ENCODE measurements at places on chromosomes 7 and 10.

DNA sequence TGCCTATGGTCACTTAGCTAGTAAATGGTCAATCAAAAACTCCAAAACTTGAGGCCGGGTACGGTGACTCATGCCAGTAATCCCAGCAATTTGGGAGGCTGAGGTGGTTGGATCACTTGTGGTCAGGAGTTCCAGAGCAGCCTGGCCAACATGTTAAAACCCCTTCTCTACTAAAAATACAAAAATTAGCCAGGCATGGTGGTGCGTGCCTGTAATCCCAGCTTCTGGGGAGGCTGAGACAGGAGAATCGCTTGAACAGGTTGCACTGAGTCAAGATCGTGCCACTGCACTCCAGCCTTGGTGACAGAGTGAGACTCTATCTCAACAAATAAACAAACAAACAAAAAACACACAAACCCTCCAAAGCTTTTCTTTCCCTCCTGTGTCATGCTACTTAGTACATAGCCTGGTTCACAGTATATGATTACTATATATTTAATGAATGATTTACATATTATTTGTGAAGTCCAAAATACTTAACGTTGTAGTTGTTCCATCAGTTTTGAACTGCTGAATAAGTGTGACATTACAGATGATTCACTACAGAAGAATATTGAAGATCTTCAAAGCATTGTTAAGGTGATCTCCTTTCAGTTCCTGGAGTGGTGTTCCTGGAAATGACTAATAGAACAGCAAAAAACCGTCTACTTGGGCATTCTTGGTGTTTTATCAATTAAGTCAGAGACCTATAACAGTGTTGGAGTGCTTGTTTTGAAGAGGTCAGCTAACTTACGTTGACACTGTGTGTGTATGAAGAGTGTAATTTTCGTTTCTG, 72.9 kb downstream of the ADK start:
- ATAC-seq = no peak

DNA sequence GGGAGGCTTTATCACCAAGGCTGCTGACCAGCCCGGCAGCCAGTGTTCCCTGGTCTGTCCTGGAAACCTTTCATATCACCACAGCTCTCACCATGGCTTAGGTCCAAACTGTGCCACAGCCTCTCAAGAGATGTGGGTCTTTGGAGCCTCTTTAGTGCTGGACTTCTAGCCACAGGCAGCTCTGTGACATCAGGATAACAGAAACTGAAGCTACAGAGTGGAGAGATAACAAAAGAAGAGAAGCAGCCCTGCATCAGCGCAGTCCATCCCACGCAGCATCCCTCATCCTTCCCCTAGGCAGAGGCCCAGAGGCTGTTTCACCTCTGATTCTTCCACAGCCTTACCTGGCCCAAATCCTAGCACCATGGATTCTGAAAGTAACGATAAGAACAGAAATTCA, 187.9 kb upstream of the KMT2E start:
- no peak for ATAC-seq

GRCh38 chr10:111872591-111872990, 311.0 kb downstream of the GPAM start:
- no peak for ATAC-seq

DNA sequence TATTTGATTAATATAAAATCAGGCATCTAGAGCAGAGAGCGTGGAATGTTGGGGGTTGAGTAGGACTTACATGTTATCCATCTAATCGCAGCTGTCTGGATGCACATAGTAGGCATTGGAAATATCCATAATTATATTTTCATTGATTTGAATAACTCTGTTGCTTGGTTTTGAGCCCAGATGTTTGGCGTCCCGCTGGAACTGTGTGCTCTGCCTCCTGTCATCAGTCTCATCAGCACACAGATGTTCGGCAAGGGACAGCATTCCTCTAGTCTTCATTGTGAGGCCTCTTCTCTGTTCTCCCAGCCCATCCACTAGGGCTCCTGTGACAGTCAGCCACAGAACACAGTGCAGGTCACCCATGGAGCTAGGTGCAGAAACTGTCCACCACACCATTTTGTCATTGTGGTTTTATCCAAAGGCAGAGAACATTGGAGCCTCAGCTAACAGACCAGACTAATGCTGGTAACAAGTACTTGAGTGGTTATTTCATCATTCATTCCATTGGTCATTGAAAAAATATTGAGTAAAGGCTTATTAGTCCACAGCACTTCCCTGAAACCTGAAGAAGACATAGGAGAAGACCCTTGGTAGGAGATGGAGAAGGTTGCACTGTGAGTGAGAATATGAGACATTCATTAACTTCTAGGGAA, 927.4 kb downstream of the LRMDA start:
- ATAC-seq = no peak

- no peak for ATAC-seq
Observed at GRCh38 chr7:26989897-26990670, 105.7 kb downstream of the HOXA1 start.

DNA sequence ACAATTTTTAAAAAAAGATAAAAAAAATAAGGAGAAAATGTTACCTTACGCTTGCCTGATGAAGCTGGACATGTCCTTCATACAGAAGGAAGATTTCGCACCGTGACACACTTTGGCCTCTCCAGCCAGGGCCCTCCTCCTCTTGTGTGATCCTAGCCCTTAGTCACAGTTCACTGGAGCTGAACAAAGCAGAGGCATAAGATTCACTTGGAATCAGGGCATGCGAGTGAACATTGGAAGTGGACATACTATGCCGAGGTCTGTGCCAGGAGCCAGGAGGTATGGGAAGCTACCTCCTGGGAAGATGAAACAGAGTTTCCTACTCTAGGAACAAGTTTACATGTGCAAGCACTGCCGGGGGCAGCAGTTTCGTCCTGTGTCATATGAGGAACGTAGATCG, 91.5 kb downstream of the XPNPEP1 start:
- no peak for ATAC-seq

GRCh38 chr7:116802144-116802745, 60.1 kb upstream of the CAPZA2 start:
- ATAC-seq = peak; percentile 23

DNA sequence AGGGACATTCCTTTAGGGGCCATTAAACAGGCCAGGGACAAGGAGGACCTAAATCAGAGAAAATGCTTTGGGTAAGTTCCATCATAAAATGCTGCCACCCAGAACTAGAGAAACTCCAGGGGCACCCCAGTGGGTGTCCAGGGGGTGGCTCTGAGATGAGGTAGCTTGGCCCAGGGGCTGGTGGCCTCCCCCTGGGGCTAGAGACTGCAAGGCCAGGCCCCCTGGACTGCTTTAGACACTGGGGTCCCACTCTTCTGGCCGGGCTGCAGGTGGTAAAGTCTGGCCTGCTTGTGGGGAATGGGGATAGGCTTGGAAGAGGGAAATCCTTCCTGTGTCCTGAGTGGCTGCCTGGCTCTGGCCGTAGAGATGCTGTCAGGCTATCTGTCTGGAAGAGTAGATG, 169.6 kb upstream of the PODXL start:
- ATAC-seq = no peak

DNA sequence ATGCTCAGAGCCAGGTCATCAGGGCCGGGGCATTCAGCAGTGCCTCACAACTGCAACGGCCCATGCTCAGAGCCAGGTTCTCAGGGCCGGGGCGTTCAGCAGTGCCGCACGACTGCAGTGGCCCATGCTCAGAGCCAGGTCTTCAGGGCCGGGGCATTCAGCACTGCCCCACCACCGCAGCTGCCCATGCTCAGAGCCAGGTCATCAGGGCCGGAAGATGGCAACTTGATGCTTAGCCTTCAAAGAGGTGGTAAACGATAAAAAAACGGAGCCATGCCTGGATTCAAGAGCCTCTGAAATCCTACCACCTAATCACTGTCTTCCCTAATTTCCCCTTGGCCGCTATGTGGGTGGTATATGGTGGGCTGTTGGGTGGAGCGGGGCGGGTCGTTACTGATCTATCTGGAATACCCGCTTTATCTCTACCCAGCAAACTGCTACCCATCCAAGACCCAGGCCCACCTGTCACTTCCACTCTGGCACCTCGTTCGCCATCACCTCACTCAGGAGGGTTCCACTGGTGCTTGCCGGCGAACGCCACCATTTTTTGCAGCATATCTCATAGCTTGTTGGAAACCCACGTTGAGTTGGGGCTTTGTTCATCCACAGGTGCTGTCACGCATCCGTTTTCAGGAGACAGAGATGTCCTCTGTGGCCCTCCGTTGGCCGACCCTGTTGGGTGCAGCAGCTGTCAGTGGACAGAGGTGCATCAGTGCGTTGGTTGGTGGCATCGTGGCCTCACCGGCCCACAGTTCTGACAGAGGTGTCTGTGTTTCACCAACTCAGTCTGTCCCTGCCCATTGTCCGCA, 221.1 kb downstream of the EBF3 start:
- no peak for ATAC-seq

DNA sequence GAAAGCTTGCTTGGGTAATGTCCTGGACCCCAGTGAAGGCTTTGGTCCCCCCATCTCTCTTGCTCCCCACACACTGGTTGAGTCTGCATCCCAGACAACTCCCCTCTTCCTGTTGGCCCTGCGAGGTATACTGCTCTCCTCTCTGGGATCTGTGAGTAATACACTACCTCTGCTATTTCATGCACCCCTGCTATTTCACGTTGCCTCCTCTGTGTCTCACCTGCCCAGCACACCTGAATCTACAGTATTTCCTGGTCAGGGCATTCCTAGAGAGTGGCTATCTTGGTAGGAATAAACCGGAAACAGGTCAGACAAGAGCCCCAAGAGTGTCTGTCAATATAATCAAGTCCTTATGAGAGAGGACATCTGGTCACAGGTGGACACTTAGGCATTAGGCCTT, 114.3 kb upstream of the ODAD2 start:
- no peak for ATAC-seq

DNA sequence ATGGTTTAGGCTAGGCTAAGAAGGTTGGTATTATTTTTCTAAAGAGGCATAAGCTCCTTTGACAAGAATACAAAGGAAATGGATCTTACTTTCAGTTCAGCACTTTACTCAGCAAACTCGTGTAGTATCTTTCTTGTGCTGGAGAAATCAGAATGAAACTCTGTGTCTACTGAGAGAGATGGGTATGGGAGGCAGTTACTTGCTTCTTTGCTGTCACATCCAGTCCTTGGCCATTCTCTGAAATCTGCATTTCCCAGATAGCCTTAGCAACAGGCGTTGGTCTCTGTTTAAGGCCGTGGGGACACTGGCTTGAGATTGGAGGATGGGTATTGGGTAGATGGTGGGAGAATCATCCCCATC, 180.5 kb downstream of the NRP1 start:
- ATAC-seq = no peak

DNA sequence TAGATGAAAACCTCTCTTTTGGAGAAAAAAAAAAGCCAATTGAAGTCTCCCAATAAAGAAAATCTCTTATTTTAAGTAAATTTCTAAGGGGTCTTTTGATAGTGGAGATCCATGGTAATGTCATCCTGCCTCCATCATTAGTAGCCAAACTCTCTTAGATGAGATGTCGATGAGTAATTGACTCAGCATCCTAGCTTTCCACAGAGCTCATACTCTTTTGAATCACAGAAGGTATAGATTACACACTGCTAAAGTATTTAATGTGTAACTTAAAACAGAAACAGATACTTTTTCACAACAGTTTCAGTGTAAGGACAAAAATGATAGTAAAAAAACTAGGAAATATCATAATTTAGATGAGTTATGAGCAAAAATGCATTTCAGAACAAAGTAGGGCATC, 19.4 kb downstream of the MAGI2 start:
- no peak for ATAC-seq

DNA sequence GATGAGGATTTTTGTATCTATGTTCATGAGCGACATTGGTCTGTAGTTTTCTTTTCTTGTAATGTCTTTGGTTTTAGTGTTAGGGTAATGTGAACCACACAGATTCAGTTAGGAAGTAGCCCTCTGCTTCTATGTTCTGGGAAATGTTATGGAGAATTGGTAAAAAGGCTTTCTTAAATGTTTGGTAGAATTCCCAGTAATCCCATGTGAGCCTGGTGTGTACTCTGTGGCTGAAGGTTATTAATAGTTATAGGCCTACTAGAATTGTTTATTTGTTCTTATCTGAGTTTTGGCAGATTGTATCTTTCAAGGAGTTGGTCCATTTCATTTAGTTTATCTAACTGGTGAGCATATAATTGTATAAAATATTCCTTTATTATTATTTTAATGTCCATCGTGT, 484.6 kb upstream of the GHITM start:
- ATAC-seq = no peak

DNA sequence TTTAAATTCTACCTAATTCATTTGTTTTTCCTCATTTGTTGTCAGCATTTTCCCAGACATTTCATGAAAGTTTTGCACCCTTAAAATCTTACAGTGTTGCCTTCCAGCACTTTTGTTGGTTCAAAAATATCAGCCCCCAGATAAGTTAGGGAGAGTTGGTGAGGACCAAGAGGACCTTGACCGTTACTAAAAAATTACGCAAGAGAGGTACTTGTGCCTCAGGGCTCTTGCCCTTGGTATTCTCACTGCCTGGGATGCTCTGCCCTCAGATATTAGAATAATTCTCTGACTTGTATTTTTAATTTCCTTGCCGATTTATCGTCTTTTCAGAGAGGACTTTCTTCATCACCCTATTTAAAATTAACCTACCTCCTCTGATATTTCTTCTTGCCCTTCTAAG, 3.5 kb upstream of the AKR1B15 start:
- no peak for ATAC-seq

DNA sequence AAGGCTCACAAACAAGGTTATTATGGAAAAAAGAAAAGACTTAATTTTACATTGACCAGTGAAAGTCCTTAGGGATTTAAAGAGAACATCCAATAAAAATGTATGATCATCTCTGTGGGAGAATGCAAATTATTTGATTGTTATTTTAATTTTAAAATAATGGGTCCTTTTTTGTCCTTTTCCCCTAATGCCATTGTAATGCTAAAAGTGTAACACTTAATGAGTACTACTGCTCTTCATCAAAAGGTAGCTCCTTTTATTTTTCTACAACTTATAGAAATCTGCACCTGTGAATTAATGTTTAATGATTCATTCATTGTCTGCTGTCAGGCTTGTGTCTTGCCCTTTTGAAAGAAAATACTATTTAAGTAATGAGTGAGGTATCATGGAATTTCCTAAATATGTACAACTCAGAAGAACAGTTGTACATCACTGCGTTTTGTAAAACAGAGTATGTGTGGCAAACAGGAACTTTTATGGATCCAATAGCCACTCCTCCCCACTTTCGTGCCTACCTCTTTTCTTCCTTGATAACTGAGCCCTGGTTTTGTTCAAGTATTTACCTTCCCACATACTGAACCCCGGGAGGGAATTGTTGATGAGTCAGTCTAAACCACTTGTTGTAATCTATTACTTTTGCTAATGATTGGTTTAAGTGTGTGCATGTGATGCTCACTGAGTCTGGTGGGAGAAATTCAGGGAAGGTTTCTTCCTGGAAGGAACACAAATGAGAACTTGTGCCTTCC, 19.9 kb upstream of the TRUB1 start:
- ATAC-seq = no peak

GRCh38 chr7:45118889-45119331, 7.4 kb upstream of the TBRG4 start:
- ATAC-seq = no peak

Data from gastroesophageal sphincter (tissue), 4 donors.